AG10803 (cell line): ENCODE measurements at places on chromosomes 6 and 20.

- DNase-seq: no peak
Observed at GRCh38 chr20:48486065-48486464, 341.7 kb downstream of the PREX1 start.

DNA sequence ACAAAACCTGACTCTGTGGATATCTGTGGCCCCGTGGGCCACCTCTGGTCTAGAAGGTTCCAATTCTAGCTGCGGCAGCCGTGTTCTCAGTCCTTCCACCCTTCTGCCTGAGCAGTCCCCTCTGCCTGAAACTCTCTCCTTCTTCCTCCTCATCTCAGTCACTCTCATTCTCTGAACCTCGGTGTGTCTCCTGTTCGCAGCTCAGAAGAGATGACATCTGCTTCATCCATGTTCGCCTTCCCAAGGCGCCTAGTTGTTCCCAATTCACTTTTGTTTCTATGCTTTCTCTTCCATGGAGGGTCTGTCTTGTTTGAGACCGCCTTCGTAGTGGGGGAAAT lies 95.5 kb downstream of the CEBPB start:
- no peak for DNase-seq

DNA sequence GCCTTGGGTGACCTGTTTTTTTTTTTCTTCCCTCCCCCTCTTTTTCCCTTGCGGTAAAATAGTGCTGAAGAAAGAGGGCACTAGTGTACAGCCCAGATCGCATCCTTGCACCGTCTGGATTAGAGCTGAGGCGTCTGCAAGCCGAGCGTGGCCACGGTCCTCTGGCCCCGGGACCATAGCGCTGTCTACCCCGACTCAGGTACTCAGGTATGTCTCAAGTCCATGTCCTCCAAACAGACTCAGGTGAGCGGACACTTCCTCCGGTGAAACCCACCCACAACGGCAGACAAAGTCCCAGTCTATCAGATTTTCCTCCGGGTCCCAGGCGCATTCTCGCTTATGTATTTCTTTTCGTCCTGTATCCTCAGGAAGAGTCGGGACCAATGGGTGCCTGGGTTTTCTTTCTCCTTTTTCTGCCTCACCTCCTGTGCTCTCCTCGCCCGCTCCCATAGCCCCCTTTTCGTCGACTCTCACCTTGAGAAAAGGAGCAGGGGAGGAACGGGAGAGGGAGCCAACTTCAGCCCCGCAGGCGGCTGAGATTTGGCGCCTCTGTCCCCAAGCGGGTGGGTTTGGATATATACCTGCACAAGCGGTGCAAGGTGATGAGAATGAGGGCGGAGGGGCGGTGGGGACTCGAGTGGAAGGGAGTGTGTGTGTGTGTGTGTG lies 1.1 kb upstream of the GRM1 start:
- DNase-seq: no peak

DNA sequence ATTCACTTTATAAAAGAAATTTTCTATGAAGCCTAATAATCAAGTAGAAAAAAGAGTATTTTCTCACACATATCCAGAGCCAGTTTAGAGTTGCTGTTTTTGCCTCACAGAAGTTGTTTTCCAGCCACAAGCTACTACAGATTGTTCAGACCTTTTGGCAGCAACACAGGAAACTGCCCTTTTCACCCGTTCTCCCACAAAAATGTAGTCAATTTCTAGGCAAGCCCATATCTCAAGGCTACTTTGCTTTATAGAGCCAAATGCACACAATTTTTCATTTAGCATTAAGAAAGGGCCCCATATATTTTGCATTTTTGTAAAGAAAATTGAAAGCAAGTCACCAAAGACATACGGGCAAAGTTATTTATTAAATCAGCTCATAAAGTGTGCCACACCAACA lies 49.5 kb downstream of the EPB41L2 start:
- peak; percentile 94 for DNase-seq

GRCh38 chr6:27778625-27779417 lies 133.4 kb downstream of the OR2B2 start:
- no peak for DNase-seq

- DNase-seq: no peak
Observed at GRCh38 chr6:677919-678318, 15.0 kb downstream of the EXOC2 start.

- DNase-seq: no peak
Observed at GRCh38 chr20:58634059-58634458, 17.0 kb upstream of the STX16 start.

GRCh38 chr6:72588155-72588554 lies 33.7 kb upstream of the KCNQ5 start:
- no peak for DNase-seq

DNA sequence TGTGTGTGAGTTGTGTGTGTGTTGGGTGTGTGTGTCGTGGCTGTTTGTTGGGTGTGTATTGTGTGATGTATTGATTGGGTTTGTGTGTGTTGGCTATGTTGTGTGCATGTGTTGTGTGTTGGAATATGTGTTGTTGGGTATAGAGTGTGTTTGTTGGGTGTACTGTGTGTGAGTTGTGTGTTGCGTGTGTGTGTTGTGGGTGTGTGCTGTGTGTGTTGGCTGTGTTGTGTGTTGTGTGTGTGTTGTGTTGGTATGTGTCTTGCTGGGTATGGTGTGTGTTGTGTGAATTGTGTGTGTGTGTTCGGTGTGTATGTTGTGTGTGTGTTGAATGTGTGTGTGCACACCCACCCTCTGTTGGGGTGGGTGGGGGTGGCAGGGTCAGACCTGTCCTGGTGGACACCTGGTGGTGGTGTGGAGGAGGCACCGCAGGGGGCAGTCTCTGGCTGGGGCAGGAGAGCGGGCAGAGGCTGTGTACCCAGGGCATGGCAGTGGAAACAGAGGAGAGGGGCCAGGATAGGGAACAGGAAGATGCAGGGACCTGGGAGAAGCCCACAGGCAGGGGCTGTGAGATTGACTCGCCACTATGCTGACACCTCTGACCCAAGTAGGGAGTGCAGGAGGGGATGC lies 25.5 kb upstream of the PXDC1 start:
- DNase-seq: no peak

DNA sequence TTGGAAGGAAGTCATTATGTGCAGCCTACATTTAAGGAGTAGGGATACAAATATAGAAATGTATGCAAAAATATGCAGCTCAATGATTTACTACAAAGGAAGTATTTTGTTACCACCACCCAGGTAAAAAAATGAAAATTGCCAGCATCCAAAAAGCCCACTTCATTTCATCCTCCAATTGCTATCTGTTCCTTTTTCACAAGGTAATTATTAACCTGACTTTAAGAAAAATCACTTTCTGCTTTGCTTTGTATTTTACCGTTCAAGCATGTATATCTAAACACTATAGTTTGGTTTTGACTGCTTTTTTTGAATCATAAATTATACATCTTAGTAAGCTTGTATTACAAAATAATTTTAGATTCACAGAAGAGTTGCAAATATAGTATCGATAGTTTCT lies 768.5 kb upstream of the GJE1 start:
- no peak for DNase-seq

DNA sequence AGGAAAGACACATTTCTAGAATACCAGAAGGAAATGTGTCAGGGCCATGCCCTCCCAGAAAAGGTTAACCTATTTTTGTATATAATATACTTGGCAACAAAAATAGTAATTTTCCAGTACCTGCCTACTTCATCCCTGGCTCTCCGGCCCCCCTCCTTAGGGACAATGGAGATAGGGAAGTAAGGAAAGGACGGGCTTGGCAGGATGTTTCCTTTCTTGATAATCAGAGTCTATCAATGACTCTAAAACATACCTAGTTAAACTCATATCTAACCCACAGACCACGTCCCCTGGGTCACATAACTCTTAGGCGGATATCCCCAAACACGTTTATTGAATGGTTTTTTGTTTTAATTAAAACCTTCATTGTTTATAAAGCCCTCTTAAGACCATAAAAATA lies 11.8 kb downstream of the UQCC2 start:
- no peak for DNase-seq

GRCh38 chr6:85125526-85125925 lies 324.4 kb upstream of the NT5E start:
- DNase-seq: peak; percentile 42

- no peak for DNase-seq
Observed at GRCh38 chr20:63659370-63659769, 1.3 kb downstream of the RTEL1 start.

GRCh38 chr20:57237585-57237953 lies 28.9 kb downstream of the BMP7 start:
- no peak for DNase-seq

GRCh38 chr6:109512271-109512817 lies 29.3 kb upstream of the ZBTB24 start:
- DNase-seq: no peak

- no peak for DNase-seq
Observed at GRCh38 chr6:142945446-142946180, 637 bp upstream of the HIVEP2 start.

DNA sequence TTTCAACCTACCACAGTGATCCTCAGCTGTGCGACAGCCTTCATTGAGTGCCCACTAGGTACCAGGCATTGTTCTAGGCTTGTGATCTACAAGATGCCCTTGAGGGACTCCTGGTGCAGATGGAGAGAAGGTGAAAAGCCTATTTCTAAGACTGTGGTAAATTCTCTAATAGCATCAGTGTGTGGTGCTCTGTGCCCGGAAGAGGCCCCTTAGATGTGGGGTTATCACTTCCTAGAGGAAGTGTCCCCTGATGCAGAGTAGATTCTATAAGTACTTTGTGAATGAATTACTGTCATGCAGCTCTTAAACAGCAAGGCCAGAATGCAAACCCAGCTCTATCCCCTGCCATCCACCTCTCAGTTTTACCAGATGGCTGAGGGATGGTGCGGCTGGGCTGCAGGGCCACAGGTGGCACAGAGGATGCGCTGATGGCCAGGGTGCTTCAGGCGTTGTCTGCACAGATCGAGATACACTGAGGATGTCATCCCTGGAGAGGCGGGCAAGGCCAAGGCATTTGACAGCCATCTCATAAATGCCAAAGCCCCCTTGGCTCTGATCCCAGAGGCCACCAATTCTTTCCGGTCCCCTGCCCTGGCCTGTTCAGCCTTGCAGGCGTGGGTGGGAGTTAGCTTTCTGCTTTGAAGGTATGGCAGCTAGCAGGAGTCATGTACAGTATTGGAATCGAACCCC lies 96.7 kb downstream of the TOX2 start:
- DNase-seq: no peak

DNA sequence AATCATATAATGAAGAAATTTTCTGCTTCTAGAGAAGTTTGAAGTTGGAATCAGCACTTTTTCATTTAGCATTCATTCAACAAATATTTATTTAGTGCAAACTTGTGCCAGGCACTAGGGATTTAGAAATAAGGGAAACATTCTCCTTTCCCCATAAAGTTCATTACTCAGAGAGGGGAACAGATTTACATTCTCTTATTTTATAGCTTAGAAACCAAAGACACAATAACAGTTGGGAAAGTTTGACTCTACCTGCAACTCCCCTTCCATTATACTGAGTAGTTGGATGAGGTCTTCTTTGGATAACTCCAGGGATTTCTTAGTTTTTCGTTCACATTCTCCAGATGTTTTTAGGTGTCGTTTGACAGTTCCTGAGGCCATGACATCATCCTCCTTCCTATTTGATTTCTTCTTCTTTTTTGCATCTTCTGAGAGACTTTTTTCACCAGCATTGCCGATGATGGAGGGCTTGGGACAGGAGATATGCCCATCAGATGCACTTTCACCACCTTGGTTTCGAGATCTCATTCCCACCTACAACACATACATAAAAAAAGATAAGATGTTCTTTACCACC lies 79.1 kb downstream of the FILIP1 start:
- no peak for DNase-seq

- DNase-seq: no peak
Observed at GRCh38 chr20:37473249-37474000, 47.6 kb upstream of the NNAT start.

GRCh38 chr6:118923035-118923434 lies 11.9 kb downstream of the MCM9 start:
- DNase-seq: no peak

DNA sequence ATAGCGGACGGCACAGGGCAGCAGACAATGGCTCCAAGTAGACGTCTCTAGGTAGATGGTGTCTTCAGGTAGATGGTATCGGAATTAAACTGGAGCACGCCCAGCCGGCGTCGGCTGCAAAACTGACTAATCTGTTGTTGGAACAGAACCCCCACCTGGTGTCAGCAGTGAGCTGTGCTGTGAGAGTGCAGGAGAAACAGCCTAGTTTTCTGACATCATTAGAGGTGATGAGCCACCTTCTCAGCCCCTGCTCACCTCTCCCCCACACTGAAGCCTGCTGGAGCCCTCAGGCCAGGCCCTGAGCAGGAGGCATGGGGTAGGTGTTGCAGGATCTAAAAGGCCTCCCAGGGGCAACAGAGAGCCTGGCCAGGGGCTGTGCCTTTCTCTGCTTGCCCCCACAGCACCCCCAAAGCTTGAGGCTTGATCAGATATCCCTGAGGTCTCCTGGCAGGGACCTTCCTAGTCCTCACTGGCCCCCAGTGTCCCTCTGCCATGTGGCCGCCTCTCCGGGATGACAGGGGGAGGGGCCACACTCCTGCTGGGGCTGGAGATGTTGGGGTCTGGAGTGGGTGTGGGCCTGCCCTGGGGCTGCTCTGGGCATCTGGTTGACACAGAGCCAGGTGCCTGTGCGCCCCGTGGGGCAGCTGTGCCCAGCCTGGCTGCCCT lies 6.9 kb upstream of the HELZ2 start:
- peak; percentile 24 for DNase-seq
